ENCODE measurements at places on chromosomes 3 and 15. TPM values are rescaled to one million over a fixed set of nuclear protein-coding genes. Genes with fewer than 3 reads are reported as not detected.

THAP10 gene
- total RNA-seq, result 8.0 TPM

CPLX3 gene
- not detected for total RNA-seq

AEN gene
- 35.0 TPM for total RNA-seq

ADGRG7 gene
- total RNA-seq, result not detected

HERC2 gene
- 15.3 TPM for total RNA-seq

GOLGA8O gene
- not detected for total RNA-seq

RASGRF1 gene
- 0.22 TPM for total RNA-seq

CLCN2 gene
- total RNA-seq, result 16.5 TPM

RHOV gene
- not detected for total RNA-seq

CHRNA3 gene
- 1.6 TPM for total RNA-seq

NPTN gene
- 84.4 TPM for total RNA-seq

CKMT1B gene
- 4.4 TPM for total RNA-seq

TMEM207 gene
- total RNA-seq, result not detected

CSTA gene
- not detected for total RNA-seq

PPARG gene
- total RNA-seq, result 0.50 TPM

ERICH6 gene
- total RNA-seq, result not detected
